ENCODE measurements at places on chromosomes 13 and 19.
A peak's percentile ranks its signal among the peaks of the same experiment; 100 is the strongest.

GRCh38 chr19:10553943-10554381 is 10.3 kb downstream of the ATG4D start:
- DNase-seq = no peak

DNA sequence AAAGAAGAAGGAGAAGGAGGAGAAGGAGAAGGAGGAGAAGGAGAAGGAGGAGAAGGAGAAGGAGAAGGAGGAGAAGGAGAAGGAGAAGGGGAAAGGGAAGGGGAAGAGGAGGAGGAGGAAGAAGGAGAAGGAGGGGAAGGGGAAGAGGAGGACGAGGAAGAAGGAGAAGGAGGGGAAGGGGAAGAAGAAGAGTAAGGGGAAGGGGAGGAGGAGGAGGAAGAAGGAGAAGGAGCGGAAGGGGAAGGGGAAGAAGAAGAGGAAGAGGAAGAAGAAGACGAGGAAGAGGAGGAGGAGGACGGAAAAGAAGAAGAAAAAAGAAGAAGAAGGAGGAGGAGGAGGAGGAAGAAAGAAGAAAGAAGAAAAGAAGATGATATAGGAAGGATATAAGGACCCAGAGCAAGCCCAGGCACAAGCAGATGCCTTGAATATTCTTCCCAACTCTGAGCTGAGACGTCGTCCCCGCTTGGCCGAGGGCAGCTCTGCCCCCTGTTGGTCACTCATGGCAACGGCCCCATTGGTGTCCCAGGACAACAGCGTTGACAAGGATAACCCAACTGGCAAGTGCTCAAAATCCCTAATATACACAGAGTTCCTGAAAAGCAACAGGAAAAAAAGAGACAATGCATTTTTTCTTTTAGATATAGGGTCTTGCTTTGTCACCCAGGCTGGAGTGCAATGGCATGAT is 30.6 kb upstream of the IGSF23 start:
- no peak for DNase-seq

- no peak for DNase-seq
These were observed 796 bp upstream of the LSM14A start for GRCh38 chr19:34171539-34171876.

DNA sequence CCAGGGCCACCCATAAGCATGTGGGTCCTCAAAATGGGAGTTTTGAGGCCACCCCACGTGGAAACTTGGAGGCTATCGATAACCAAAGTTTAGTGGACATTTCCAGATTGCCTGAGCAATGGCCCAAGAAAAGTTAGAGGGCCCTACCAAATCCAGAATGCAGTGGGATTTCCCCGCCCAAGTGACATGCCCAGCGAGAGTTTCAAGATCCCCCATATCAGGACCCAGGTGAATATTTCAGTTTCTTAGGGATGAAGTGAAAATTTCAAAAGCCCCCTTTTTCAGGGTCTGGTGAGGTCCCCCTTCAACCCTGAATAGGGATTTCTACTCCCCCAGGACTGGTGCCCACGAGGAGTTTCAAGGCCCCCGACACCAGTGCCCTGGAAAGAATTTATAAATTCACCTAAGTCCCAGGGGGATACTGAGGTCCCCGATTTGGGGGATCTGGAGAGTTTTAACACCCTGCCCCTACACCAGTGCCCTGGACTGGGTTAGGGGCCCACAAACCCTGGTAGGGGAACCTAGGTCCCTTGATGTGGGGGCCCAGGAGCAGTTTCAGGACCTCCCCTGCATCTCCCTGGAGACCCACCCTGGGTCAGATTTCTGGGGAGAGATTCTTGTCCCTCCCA is 695 bp downstream of the BST2 start:
- no peak for DNase-seq

DNA sequence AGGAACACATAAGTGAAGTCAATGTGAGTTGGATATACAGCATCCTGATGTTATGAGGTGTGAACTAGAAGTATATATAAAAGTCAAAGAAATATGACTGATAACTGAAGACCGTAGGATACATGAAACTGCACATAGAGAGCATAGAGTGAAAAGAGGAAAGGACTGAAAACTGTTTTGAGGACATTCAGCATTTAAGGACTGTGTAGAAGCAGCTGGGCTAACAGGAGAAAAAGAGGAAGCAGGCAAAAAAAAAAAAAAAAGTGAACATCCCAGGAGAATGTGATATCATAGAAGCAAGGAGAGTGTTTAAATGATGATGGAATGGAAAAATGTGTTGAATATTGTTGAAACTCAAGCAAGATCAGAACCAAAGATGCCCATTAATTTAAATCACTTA is 363.5 kb downstream of the PCDH20 start:
- no peak for DNase-seq

- no peak for DNase-seq
These were observed 30.9 kb downstream of the LAMP1 start for GRCh38 chr13:113327766-113328471.

DNA sequence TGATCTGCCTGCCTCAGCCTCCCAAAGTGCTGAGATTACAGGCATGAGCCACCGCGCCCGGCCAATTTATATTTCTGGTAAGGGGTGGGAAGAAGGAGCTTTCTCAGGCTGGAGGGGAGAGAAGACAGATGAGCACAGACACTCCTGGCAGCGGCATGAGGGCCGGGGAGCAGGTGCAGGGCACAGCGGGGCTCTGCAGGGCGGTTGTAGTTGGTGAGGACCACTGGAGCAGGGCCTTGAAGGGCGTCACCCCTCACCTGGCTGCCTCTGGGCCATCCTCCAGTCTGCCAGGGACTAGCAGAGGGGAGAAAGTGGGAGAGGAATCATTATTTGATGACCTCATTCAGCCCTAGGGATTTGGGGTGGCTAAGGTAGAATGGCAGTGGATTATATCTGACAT is 8.6 kb upstream of the CSNK1G2 start:
- no peak for DNase-seq

DNA sequence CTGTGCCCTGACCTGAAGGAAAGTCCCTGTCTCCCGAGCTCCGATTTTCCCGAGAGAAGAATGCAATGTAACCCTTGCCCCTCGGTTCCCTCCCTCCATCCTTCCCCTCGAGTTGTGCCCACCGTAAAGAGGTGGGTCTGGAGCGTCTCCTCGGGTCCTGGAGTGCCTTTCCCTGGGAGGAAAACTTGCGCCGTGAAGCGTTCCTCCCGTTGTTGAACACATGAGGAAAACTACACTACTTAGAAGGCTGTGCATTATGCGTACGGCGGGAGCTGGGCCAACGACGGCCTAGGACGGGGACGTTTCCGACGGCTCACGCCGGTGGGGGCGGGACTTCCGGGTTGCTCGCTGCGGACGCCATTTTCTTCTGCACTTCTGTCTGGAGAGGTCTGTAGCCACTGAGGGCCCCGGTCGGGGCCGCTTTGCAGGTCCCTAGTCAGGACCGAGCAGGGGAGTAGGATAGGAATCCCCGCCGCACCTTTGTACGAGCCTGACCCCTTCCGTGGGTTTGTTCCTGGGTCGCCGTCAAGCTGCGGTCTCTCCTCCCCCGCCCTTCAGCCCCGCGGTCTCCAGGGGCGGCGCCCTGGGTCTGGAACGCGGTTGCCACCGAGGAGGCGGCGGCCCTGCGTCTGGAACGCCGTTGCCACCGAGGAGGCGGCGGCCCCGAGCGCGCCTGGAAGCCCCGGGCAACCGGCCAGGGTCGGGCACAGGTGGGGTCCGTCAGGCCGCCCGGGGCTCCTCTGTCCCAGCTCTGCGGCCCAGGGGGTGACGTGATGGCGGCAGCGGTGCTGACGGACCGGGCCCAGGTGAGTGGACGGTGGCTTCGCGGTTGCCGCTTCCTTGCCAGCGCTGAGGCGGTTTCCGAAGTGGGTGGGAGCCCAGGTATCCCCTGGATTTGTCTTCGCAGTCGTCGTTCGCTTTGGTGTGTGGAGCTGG is at the start of gene ZNF264:
ZNF264 (plus strand) TSS at position 360 of the 936 bp plus-strand sequence; CDS start at position 774, 414 bp downstream.
- peak; percentile 93 for DNase-seq

GRCh38 chr13:76019421-76020044 is 383.4 kb downstream of the LMO7 start:
- DNase-seq = no peak

DNA sequence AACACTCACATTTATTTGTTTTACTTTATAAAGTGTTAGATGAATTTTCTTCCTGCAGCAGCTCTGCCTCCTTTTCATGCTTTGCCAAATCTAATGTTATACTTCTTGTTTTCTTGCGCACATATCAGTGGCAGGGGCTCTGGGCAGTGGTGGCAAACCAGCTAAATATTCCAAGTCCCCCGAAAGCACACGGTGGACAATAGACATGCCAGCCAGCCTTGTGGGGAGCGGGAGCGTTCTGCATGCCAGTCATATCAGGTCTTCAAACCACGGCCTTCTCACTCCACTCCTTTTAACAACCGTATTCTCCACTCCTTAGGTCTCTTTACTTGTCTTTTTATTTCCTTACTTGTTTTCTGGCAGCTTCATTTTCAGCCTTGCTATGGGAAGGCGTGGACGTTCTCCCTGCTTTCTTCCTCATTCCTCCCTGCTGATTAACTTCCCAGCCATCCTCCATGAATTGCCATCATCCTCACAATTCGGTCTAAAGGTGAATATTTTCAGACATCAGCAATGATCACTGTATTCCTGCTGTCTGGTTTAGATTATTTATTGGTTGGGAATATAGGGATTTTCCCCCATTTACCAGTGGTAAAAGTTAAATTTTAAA is 77.1 kb upstream of the WASF3 start:
- DNase-seq = no peak

- no peak for DNase-seq
These were observed 65.5 kb downstream of the TBC1D4 start for GRCh38 chr13:75416327-75417011.

DNA sequence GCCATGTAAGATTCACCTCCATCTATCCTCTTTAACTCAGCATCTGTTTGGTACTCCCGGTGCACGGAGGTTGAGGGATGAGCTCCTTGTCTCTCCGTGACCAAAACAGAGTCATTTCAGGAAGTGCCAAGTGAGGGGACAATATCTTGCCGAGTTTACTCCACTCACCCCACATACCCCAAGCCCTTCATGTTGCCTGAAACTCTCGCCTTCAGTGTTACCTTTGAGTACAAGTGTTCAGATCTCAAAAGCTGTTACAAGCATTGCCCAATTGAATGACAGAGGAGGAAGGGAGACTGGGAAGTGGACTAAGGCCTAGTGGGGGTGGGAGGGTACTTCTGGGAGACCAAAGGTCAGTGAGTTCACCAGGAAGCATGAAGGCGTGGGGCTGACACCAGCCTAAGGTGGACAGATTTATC is 6.0 kb upstream of the SIGLEC12 start:
- no peak for DNase-seq

DNA sequence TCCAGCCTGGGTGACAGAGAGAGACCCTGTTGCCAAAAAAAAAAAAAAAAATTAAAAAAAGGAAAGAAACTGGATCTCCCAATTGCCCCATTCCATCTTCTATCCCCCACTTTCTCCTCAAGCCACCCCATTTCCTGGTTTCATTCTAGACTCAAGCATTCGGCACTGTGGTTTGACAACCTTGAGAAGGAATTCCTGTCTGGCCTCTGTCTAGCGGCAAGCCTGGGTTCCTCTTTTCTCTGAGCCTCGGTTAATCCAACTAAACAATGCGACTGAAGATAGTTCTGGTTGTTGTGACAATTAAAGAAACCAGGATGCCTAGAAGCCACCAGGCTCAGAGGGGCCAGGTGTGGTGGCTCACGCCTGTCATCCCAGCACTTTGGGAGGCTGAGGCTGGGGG is 3.3 kb upstream of the C3 start:
- DNase-seq = no peak

DNA sequence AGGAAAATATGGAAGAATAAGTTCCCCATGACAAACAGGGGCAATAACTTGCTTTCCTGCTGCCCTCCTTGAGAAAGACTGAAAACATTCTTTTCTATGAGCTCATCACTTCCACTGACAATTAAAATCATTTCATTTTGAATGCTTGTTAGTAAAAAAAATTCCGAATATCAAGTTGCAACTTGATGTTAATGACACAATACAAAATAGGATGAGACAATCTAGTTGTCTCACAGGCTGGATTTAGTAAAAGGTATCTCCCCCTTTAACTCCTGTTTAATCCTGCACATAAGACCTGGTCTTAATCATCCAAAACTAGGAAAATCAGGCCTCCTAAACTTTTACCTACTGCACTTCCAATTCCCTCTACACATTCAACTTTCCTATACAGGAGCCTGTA is 24.7 kb downstream of the IRS2 start:
- DNase-seq = no peak

DNA sequence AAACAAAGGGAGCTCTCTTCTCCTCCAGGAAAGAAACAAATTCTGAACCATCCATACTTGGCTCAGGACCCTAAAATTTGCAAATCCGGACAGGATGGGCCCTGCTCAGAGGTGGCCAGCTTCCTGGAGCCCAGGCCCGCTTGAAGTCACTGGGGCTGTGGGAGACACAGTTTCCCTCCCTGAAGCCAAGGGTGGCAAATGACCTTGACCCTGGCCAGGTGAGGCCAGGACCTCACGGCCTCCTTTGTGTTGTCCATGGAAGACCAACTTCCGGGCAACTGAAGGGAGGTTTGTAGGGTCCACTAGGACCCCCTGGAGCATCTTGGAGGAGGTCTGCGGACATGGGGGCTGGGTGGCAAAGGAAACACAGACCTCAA is 5.5 kb downstream of the NANOS3 start:
- no peak for DNase-seq

- DNase-seq = no peak
These were observed 11.9 kb downstream of the BCAT2 start for GRCh38 chr19:48798937-48799336.

GRCh38 chr13:113907635-113908617 is 44.0 kb upstream of the GAS6 start:
- no peak for DNase-seq

DNA sequence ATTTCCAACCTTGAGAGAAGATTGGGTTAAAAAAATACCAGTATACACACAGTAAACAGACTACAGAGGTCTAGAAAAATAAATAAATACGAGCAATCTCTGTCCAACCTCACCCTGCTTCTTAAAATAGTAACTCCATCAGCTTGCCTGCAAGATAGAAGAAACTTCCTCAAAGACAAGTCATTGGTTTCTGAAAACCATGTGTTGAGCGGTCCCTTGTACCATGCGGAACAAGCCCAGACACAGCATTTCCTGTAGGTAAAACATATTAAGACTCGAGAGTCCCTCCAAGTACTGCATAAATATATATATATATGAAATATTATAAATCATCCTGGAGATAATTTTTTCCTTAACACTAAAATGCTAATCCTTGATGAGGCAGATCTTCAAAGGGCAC is 157.4 kb downstream of the MZT1 start:
- no peak for DNase-seq

GRCh38 chr13:38752686-38753085 is 65.8 kb downstream of the FREM2 start:
- no peak for DNase-seq

Data from tibial artery (tissue), 4 donors.